ENCODE measurements at places on chromosomes 16 and 17.

- DNase-seq = no peak
Observed at GRCh38 chr17:55308613-55309391, 44.0 kb downstream of the HLF start.

DNA sequence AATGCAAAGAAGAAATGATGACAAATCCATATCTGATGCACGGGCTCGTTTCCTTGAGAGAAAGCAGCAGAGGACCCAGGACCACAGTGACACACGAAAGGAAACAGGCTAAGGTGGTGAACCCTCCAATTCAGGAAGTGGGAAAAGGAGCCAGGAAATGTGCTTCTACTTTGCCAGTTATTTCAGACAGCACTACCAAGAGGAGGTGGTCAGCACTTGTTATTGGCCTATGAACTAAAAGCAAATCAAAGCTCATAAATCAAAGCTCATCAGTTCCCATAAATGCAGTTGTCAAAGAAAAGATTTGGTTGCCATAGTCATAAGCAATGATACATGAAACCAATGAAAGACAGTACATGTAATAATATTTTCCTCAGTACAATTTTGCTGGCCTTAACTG lies 12.6 kb upstream of the CLTC start:
- no peak for DNase-seq

- no peak for DNase-seq
Observed at GRCh38 chr16:85882181-85882810, 16.7 kb upstream of the IRF8 start.

- DNase-seq = no peak
Observed at GRCh38 chr17:17376362-17376761, 73.2 kb downstream of the NT5M start.

GRCh38 chr16:53111078-53111791 lies 56.4 kb downstream of the CHD9 start:
- no peak for DNase-seq

DNA sequence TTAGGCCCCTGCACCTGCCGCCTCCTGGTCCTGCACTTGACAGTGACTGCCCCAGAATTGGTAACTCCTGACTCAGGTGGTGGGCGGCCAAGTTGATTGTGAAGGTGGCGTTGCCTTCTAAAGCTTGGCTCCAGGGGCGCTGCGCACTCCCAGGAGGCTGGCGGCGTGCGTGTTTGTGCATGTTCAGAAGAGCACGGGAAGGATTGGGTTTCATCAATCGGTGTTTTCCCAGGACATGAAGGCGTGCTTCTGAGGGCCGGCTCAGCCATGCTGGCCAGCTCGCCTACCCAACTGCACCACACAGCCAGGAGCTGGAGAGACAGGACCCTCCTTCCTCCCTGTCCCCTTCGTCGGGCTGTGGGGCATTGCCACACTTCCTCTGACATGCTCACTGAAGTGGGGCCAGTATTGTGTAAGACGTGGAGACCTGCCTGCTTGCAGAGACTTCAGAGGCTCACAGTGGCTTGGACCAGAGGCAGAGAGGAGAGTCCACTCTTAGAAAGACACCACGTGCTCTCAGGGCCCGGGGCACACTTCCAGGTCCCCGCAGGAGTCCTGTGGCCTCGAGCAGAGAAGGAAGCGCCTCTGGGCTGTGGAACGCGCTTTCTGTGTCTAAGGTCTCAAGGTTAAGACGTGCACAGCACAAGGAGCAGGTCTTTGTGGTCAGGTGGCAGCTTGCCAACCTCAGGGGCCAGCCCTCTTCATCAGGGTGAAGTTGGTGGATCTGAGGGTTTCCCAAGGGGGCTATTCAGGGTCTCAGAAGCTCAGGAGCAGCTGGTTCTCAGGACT lies 2.8 kb downstream of the RAB40C start:
- no peak for DNase-seq

All from activated CD4-positive, alpha-beta T cell treated with anti-CD3 and anti-CD28 coated beads, Interleukin-2, amount 50 U/mL, for 1 hour (primary cell).